MG63 (cell line): ENCODE measurements at places on chromosomes 6 and 20. TPM values are rescaled to one million over a fixed set of nuclear protein-coding genes. Genes with fewer than 3 reads are reported as not detected.

DNA sequence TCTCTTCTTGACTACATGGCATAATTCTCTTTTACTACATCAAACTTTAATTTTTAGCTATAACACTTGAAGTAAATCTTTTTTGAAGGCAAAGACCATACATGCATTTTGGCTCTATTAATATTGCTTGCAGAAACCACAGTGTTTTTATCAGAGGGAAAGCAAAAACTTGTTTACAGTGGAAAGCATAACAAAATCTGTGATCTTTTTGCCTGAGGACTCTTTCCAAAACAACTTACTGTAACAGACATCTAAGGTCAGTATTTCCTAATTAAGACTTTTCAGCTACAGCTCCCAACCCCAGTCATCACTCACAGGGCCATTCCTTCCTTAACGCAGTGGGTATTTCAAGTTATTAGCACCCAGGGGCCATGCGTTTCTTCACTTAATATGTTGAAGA, 274.7 kb downstream of the CDKAL1 start:
- DNase-seq: no peak

GRCh38 chr6:161561908-161562307, 288.0 kb upstream of the AGPAT4 start:
- DNase-seq: no peak

DNA sequence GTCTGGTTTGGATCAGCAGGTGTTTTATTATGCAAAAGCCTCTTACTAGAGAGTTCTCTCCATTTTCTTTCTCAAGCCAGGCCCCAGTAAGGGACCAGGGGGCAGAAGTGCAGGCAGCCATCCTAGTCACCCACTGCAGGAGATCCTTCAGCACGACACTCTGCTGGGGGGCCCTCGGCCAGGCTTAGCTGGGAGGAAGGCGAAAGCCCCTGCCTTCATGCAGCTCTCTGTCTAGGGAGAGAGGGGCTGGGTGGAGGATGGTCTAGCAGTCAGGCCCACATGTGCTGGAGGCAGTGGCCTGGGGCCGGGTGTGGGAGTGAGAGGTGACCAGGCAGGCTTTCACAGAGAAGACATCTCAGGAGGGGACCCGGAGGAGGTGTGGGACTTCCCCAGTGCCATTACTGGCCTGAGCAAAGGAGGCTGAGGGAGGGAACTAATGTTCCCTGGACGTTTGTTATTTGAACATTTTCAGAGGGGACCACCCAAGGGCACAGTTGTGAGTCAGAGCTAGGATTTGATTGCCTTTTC, 33.5 kb upstream of the VSTM2L start:
- DNase-seq: no peak

GRCh38 chr6:143482593-143482992, 28.9 kb downstream of the FUCA2 start:
- DNase-seq: no peak

DNA sequence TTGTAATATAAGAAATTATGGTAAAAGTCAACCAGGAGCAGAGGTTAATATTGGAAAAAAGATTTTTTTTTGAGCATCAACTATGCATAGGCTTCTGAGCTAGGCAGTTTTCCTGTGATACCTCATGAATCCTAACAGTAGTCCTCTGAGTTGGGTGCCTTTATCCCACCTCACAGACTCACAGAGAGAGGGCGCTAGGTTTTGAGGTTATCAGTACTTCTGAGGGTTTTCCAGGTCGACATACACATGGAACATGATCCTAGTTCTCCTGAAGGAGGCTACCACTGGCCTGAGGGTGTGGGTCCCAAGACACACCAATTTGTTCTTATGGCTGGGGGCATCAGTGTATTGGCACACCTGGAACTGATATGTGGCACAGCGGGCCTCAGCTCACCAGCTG, 358.8 kb upstream of the JAG1 start:
- DNase-seq: no peak

- no peak for DNase-seq
Measured at GRCh38 chr20:61835791-61836350, 229.8 kb downstream of the TAF4 start.

GRCh38 chr20:50355590-50356524, 154.3 kb upstream of the PTPN1 start:
- no peak for DNase-seq

DNA sequence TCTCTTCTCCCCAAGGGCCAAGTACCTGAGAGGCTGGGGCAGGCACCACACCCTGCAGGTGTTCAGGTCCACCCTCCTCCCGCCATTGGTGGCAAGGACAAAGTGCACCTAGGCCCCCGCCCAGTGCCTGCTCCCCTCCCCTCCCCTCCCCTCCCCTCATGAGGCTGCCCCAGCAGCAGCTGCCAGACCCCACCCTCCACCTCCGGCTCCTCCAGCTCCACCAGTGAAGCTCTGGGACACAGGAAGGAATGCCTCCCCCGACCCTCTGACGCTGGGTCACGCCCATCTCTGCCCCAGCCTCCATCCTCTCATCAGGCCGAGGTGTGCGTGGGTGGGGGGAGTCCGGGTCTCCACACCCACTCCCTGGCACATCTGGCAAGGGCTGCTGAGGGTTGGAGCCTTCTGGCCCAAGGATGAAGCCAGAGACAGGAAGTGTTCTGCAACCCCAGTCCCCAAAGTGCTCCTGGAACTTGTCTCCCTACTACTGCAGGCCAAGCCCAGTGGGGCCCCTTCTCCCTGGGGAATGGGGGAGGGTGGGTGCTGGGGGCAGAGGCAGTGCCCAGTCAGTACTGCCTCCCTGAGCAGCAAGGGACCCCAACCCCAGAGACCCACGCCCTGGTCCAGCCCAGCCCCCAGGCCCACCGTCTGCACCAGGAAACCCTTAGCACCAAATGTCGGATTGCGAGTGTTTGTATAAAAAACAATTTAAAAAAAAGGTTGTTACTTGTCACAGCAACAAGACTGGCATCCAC, 1.6 kb upstream of the UCKL1 start:
- DNase-seq: peak; percentile 93

- DNase-seq: no peak
Measured at GRCh38 chr20:25690427-25690826, 6.2 kb downstream of the ZNF337 start.

DNA sequence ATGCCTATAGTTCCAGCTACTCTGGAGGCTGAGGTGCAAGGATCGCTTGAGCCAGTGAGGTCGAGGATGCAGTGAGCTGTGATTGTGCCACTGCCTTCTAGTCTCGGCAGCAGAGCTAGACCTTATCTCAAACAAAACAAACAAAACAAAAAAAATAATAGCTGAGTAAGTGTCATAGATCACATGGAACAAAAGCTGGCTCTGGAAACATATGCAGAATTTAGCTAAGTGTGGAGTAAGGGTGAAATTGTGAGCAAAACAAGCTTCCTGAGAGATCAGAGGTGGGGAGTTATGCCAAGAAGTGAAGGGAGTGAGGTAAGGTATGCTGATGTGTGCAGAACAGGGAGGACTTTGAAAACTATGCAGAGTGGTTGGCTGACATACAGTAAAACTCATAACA, 18.7 kb downstream of the SGK1 start:
- peak; percentile 73 for DNase-seq

- no peak for DNase-seq
Measured at GRCh38 chr20:12936020-12936419, 72.8 kb upstream of the SPTLC3 start.

DNA sequence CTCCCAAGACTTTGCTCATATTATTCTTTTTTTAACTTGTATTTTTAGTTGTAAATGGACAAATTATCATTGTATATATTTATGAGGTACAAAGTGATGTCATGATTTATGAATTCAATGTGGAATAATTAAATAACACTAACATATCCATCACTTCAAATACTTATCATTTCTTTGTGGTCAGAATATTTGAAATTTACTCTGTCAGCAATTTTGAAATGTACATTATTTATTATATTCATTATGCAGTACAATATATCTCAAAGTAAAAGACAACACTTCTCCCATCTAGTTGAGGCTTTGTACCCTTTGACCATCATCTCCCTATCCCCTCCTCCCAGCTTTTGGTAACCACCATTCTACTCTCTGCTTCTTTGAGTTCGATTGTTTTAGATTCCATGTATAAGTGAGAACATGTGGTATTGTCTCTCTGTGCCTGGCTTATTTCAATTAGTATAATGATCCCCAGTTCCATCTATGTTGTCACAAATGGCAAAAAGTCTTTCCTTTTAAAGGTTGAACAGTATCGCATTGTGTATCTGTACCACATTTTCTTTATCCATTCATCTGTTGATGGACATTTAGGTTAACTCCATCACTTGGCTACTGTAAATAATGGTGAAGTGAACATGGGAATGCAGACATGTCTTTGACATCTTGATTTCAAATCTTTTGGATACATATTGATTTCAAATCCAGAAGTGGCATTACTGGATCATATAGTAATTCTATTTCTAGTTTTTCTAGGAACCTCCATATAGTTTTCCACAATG, 197.2 kb downstream of the KIF6 start:
- DNase-seq: no peak

DNA sequence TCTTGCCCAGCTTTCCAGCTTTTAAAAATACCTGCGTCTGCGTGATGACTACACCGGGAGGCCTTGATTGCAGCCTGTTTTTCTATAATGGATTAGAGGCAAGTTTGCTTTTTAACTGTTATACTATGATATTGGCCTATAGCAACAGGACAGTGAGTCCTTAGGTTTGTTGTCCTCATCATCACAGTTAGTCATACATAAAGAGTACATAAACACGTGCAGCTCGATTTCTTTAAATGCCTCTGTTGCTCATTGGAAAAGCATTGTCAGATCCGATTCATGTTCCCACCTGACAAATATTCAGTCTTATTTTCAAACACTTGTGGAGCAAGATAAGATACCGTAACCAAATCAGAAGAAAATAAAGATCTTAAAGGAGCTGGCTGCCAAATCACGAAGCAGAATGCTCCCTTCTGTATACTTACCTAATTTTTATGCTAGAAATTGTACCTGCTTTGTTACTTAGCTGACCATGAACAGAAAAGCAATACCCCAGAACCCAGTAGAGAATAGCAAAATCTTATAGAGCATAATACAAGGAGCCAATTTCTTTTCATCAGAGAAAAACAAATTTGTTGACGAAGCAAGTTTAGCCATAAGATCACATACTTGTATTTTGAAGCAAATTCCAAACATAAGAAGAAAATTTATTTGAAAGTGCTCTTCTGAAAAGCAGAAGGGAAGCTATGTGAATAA, 100.4 kb downstream of the TMEM200A start:
- DNase-seq: no peak

DNA sequence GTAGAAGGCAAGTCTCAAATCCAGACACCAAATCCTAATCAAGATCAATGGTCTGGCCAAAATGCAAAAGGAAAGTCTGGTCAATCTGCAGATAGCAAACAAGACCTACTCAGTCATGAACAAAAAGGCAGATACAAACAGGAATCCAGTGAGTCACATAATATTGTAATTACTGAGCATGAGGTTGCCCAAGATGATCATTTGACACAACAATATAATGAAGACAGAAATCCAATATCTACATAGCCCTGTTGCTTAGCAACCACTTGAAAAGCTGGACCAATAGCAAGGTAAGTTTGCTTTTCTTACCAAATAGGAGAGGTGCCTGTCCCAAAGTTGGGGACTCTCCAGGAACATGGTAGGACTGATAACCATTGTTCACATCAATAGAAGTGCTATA, 2.0 kb downstream of the SEMG2 start:
- DNase-seq: no peak

- no peak for DNase-seq
Measured at GRCh38 chr6:8006208-8006607, 58.0 kb downstream of the BLOC1S5 start.

- DNase-seq: no peak
Measured at GRCh38 chr20:20184149-20184548, 131.8 kb downstream of the CFAP61 start.

DNA sequence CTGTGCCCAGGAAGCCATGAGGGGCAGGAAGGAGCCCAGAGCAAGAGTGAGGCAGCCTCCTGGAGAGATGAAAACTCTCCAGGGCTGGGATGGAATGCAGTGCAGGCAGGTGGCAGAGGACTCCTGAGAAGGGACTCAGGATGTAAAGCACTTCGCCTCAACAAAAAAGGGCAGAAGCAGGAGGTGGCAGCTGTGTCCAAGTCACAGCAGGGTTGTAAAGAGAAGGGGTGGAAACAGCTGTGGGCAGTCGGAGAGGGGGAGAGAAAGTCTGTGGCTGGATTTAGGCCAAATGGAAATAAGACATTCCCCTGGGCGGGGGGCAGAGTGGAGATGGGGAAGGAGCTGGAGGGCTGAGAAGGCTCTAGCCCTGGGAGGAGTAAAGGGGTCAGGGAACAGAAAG, 34.9 kb downstream of the CYP21A2 start:
- no peak for DNase-seq

DNA sequence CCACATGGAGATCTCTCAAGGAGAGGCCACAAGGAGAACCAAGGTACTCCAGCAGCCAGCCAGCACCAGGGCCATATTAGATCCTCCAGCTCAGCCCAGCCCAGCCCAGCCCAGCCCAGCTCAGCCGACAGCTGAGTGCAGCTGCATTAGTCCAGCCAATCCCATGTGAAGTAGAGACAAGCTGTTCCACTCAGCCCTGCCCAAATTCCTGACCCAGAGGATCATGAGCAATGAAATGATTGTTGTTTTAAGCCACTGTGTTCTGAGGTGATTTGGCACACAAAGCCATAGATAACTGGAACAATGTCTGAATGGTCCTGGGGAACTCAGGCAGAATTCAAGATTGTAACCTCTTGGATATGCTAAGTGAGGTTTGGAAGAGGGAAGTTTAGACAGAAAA, 59.5 kb upstream of the BMP2 start:
- peak; percentile 81 for DNase-seq

DNA sequence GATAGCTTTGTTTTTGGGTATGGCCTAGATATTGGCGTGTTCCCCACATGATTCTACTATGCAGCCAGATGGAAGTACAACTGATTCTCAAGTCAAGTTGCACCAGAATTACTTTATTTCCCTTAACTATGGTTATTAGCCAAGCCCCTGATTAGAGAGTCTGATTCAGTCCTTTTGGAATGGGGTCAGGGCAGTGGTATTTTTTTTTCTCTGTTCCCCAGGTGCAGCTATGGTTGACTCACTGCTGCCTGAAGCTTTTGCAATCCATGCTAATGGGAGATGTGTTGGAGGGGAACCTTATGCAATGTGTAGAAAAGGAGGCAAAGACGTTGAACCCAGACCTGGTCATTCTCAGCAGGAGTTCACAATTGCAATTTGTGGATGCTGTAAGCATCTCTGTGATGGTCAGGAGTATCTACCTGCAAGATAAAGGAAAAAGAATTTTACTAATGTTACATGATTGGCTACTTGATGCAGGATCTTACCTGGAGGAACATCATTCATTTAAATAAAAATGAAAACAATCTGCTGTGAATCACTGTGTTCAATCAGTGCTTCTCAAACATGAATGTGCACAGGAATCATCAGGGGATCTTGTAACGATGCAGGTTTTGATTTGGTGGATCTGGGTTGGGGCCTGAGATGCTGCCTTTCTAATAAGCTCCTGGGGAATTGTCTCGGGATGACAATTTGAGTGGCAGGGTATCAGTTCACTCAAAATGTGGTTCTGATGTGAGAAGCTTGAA, 49.4 kb downstream of the PFDN4 start:
- DNase-seq: peak; percentile 58

GRCh38 chr6:164152611-164153010, 738.1 kb downstream of the QKI start:
- no peak for DNase-seq

- DNase-seq: peak; percentile 67
Measured at GRCh38 chr6:107495196-107495643, 5.3 kb downstream of the SOBP start.

The CGA gene
- not detected in 2 replicates for total RNA-seq

The TOMM6 gene
- 125 and 201 TPM in 2 replicates for total RNA-seq

The SLC17A3 gene
- 0.86 TPM in 1 of 2 replicates, not detected in the other for total RNA-seq

The WFDC13 gene
- total RNA-seq: not detected in 2 replicates

The SLC4A11 gene
- 0.20 TPM in 1 of 2 replicates, not detected in the other for total RNA-seq

The BTN1A1 gene
- total RNA-seq: not detected in 2 replicates

The PNLDC1 gene
- total RNA-seq: not detected in 2 replicates
